Adipocyte (in vitro differentiated cells): ENCODE measurements at places on chromosomes 5 and 9.

GRCh38 chr5:134406390-134406789, 5.3 kb downstream of the CDKN2AIPNL start:
- DNase-seq = no peak

- no peak for DNase-seq
These were observed 76.8 kb downstream of the AMBP start for GRCh38 chr9:114001410-114001685.

DNA sequence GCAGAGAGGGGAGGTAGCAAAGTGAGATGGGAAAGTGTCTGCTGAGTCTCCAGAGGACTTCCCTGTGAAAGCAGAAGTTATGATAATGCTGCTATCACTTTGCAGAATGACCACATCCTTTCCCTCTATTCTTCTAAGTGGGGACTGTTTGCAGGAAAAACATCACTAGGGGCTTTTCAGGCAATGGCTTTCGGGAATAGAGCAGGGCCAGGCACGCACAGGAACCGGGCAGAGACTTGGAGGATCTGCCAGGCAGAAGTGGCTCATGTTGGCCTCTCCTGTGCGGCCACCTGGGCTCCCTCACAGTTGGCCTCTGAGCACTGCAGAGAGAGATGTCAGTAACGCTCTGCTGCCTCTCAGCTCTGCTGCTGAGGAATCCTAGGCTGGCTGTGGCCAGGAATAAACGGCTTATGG, 214.7 kb downstream of the MAST4 start:
- no peak for DNase-seq

DNA sequence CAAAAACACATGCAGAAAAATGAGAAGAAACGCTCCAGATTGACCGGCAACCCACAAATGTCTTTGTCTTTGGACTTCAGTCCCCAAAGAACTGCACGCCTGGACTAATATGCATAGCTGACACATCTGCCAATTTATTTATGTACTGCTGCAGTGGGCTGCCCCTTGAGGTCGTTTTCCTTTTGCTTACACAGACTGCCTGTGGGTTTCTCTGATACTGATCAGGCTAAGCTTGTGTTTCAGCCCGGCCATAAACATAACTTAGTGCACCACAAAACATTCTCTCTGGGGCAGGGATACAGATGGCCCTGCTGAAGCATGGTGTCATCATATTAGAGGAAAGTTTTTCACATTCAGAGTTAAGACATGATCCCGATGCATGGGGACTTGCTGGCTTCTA, 75.4 kb downstream of the NUDT12 start:
- DNase-seq = peak; percentile 71

DNA sequence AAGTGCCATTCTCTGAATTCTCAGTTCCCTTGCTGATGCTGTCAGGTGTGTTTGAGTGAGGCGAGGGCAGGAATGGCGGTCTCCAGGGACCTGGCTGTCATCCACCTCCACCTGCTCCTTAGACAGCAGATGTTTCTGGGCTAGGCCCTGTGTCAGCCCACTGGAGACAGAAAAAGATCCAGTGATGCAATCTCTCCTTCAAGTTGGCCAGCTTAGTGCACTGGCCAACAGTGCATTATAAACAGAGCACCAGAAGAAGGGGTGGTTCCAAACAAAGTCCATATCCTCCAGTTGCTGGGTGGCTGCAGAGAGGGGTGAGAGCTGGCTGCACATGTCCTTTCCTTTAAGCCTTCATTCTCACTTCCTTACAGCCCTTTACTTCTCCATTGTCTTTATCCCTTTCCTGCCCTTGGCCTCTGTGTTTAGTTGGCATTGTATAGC, 26.5 kb downstream of the NANS start:
- DNase-seq = peak; percentile 56

GRCh38 chr5:79263-79662, 12.7 kb upstream of the PLEKHG4B start:
- DNase-seq = no peak

GRCh38 chr5:6726006-6726405, 12.8 kb downstream of the TENT4A start:
- no peak for DNase-seq

DNA sequence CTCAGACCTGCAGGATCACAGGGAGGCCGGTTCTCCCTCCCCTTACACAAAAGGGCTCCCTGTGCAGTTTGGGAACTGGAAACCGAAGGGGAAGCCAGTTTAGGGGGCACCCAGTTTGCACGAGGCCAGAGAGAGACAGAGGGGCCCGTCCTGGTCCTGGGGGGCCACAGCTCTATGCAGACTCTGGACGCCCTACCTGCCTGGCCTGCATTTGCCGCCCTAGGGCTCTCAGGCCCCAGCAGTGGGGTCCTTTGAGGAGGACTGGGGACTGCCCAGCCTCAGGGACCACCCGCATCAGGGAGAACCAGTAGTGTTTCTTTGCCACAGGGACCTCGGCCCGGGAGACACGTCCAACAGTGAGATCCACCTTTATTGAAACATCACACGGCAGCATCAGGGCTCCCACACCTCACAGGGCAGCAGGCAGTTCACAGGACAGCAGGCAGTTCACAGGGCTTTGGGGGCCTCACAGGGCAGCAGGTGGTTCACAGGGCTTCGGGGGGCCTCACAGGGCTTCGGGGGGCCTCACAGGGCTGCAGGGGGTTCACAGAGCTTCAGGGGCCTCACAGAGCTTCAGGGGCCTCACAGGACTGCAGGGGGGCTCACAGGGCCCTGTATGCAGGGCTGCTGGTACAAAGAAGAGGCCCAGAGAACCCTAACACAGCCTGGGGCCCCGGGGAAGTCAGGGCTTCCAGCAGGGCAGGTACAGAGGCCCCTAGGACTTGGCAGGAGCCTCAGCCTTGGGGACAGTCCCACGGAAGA, 648 bp upstream of the NSMF start:
- DNase-seq = no peak

DNA sequence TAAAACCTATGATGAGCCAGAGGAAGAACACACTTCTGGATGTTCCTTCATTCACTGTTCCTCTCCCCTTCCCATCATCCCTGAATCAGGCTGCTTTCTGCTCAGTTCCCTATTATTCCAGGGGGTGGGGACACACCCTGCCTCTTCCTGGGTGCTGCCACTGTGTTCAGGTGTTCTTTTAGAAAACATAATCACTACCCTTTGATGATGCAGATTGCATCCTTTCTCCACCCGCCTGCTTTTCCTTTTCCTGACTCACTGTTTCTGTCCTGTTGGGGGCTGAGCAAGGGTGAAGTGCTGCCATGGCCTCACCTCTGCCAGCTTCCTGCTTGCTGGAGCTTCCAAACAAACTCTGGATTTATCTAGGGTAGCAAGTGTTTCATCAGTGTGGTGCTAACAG, 331.9 kb upstream of the GRIA1 start:
- no peak for DNase-seq

GRCh38 chr9:6926436-6926835, 168.7 kb downstream of the KDM4C start:
- DNase-seq = no peak

DNA sequence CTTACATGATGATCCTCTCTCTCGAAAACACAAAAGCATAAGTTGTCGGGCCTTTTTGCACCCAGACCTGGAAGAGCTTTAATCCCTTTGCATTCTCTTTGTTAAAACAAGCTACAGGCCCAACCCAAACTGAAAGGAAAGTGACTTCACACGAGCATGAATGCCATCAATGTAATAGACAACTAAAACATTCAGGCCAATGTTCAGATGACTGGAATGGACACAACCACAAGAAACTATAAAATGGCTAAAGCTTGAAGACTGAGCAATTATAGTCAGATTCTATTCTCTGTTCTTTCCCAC, 45.5 kb downstream of the RFX3 start:
- no peak for DNase-seq

DNA sequence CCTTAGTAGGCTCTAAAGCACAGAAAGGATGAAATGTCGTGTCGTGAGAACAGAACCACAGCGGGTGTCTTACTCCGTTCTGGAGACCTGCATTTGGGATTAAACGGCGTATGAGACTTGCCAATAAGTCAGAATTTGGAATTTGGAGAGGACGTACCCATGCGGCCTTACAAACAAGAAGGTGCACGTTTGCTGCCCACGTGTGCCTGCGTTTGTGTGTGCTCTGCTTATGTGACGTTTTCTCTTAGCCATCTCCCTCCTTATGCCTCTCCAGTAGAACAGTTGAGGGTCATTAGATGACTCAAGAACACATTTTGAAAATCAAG, 171.6 kb upstream of the OTULINL start:
- DNase-seq = no peak

GRCh38 chr5:151037561-151038411, 17.4 kb downstream of the GPX3 start:
- peak; percentile 90 for DNase-seq
